H1 (cell line): ENCODE measurements at places on chromosomes 13 and 19. TPM values are rescaled to one million over a fixed set of nuclear protein-coding genes. Genes with fewer than 3 reads are reported as not detected.

MYO16 gene
- 0.02 TPM in 2 replicates for polyA plus RNA-seq

KLK2 gene
- 0.20 and 0.36 TPM in 2 replicates for polyA plus RNA-seq

OR10H5 gene
- polyA plus RNA-seq = not detected in 2 replicates

COMMD6 gene
- 36.2 and 53.2 TPM in 2 replicates for polyA plus RNA-seq

ZNF829 gene
- polyA plus RNA-seq = 0.97 and 1.3 TPM in 2 replicates

ADM5 gene
- polyA plus RNA-seq = 2.5 and 5.4 TPM in 2 replicates

CACNG6 gene
- 1.6 and 2.9 TPM in 2 replicates for polyA plus RNA-seq

CNN1 gene
- polyA plus RNA-seq = 50.8 and 62.8 TPM in 2 replicates

B9D2 gene
- polyA plus RNA-seq = 6.3 and 9.0 TPM in 2 replicates

PNMA8C gene
- polyA plus RNA-seq = 0.46 and 0.53 TPM in 2 replicates

FBXO27 gene
- polyA plus RNA-seq = 10.9 and 16.8 TPM in 2 replicates

ZNF667 gene
- 3.1 and 4.4 TPM in 2 replicates for polyA plus RNA-seq

CGB8 gene
- 0.09 and 0.22 TPM in 2 replicates for polyA plus RNA-seq

THSD8 gene
- 3.4 and 8.2 TPM in 2 replicates for polyA plus RNA-seq

DNA sequence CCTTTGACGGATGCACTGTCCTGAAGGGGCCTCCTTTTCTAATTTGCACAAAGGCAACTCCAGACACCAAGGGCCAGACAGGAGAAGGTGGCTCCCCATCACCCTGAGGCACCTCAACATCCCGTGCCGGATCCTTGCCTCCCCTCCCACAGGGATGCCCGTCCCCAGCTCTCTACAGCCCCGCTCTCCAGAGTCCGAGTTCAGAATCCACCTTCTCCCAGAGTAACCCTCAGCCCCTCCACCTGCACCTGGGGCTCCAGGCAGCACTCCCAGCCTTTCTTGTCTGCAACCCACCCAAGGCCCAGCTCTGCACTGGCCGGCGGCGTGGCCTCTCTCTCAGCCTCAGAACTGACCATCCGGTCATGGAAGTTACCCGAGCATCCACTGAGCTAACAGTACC, 4.8 kb downstream of the NDUFB7 start:
- no peak overlapping the region for H3K4me3 ChIP-seq
- H3K4me1 ChIP-seq = peaks cover 24% of the 10 kb centered on the region
- no peak for DNase-seq
- H3K36me3 ChIP-seq = no peaks in the 10 kb centered on the region

- no peaks in the 10 kb centered on the region for H3K27me3 ChIP-seq
- no peak overlapping the region for H3K27ac ChIP-seq
- no peaks in the 10 kb centered on the region for H3K36me3 ChIP-seq
- H3K4me1 ChIP-seq = no peaks in the 10 kb centered on the region
- H3K4me3 ChIP-seq = no peak overlapping the region
These were observed 453.3 kb downstream of the DIAPH3 start for GRCh38 chr13:59710416-59710815.

DNA sequence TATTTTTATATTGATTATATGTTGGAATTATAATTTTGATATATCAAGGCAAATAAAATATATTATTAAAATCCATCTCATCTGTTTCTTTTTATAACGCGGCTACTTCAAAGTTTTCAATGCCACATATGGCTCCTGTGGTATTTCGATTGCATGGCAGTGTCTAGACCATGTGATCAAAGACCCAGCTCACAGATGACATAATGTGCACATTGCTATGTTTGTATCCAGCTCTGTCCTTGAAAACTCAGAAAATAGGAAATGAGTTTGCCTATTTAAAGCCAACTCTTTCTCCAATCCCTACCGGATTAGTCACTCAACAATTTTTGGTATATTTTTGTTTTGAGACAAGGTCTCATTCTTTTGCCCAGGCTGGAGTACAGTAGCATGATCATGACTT, 26.2 kb downstream of the TMTC4 start:
- no peaks in the 10 kb centered on the region; the same call in 1 of the 2 replicates for H3K4me1 ChIP-seq
- no peak overlapping the region for H3K4me3 ChIP-seq
- H3K36me3 ChIP-seq = 0 out of 2 replicates have a peak, but pooled peaks cover 6% of the 10 kb centered on the region

DNA sequence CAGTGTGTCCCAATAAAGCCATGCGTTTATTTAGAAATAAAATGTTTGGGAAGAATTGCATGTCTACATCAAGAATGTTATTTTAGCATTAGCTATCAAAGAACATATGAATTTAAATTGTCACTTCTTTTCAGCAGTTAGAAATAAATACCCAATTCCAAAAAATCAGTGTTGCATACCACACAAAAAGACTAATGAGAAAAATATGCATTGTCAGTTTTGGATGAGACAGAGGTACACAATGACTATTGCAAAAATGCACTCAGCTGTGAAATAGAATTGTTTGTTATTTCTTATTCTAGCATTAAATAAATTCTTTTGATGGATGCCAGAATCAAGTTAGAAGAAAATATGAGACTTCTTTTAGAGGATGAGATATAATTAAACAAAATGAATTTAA, 833.9 kb downstream of the SLITRK1 start:
- no peaks in the 10 kb centered on the region for H3K4me1 ChIP-seq
- no peak for DNase-seq
- H3K27me3 ChIP-seq = no peaks in the 10 kb centered on the region
- H3K27ac ChIP-seq = no peak overlapping the region
- no peak overlapping the region for H3K4me3 ChIP-seq

- no peaks in the 10 kb centered on the region for H3K27me3 ChIP-seq
- H3K4me3 ChIP-seq = no peak overlapping the region
- H3K4me1 ChIP-seq = no peaks in the 10 kb centered on the region; the same call in 1 of the 2 replicates
- DNase-seq = no peak
These were observed 77.4 kb upstream of the PCDH8 start for GRCh38 chr13:52925775-52926285.

- H3K36me3 ChIP-seq = no peaks in the 10 kb centered on the region
- H3K27me3 ChIP-seq = no peaks in the 10 kb centered on the region
- H3K4me3 ChIP-seq = no peak overlapping the region
- H3K4me1 ChIP-seq = peaks cover 3% of the 10 kb centered on the region; the same call in 1 of the 2 replicates
- H3K27ac ChIP-seq = no peak overlapping the region
These were observed 528.7 kb upstream of the KLF12 start for GRCh38 chr13:74662905-74663304.

- no peaks in the 10 kb centered on the region for H3K27me3 ChIP-seq
- DNase-seq = no peak
- H3K36me3 ChIP-seq = no peaks in the 10 kb centered on the region
- no peak overlapping the region for H3K27ac ChIP-seq
- H3K4me3 ChIP-seq = no peak overlapping the region
These were observed 107.3 kb downstream of the GADD45B start for GRCh38 chr19:2582984-2583956.

DNA sequence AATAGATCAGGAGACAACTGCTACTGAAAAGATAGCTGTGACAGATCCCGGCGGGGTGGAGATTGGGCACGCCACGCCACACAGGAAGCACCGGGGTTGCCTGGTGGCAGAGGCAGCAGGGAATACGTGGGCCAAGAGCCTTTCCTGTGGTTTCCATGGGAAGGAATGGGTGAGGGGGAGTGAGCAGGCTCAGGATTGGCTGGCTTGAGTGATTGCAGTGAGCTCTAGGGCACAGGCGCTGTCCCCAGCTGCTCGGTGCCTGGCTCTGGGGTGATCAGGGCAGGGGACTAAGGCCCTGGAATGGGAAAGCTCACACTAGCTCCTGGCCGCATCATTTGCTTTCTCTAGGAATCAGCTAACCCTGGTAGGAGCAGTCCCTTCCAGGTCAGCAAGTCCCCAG, 166.1 kb downstream of the USP12 start:
- H3K27ac ChIP-seq = no peak overlapping the region
- no peaks in the 10 kb centered on the region for H3K36me3 ChIP-seq
- peaks cover 10% of the 10 kb centered on the region; the same call in 1 of the 2 replicates for H3K27me3 ChIP-seq
- H3K4me3 ChIP-seq = no peak overlapping the region

GRCh38 chr19:979318-979741, 4.8 kb upstream of the WDR18 start:
- DNase-seq = no peak
- no peaks in the 10 kb centered on the region for H3K27me3 ChIP-seq
- no peak overlapping the region; the same call in 1 of the 2 replicates for H3K27ac ChIP-seq
- H3K4me1 ChIP-seq = peaks cover 13% of the 10 kb centered on the region; the same call in 1 of the 2 replicates
- H3K36me3 ChIP-seq = no peaks in the 10 kb centered on the region; the same call in 1 of the 2 replicates
- no peak overlapping the region for H3K4me3 ChIP-seq

DNA sequence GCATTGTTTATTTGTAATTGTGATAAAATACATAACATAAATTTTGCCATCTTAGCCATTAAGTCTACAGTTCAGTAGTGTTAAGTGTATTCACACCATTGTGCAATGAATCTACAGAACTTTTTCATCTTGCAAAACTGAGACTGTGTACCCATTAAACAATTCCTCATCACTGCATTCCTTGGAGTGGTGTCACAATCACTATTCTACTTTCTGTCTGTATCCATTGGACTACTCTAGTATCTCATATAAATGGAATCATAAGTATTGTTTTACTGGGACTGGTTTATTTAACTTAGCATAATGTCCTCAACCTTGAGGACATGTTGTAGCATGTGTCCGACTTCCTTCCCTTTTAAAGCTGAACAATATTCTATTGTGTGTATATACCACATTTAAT, 36.8 kb downstream of the UFM1 start:
- no peaks in the 10 kb centered on the region for H3K36me3 ChIP-seq
- DNase-seq = no peak
- no peak overlapping the region for H3K27ac ChIP-seq
- no peaks in the 10 kb centered on the region for H3K4me1 ChIP-seq

DNA sequence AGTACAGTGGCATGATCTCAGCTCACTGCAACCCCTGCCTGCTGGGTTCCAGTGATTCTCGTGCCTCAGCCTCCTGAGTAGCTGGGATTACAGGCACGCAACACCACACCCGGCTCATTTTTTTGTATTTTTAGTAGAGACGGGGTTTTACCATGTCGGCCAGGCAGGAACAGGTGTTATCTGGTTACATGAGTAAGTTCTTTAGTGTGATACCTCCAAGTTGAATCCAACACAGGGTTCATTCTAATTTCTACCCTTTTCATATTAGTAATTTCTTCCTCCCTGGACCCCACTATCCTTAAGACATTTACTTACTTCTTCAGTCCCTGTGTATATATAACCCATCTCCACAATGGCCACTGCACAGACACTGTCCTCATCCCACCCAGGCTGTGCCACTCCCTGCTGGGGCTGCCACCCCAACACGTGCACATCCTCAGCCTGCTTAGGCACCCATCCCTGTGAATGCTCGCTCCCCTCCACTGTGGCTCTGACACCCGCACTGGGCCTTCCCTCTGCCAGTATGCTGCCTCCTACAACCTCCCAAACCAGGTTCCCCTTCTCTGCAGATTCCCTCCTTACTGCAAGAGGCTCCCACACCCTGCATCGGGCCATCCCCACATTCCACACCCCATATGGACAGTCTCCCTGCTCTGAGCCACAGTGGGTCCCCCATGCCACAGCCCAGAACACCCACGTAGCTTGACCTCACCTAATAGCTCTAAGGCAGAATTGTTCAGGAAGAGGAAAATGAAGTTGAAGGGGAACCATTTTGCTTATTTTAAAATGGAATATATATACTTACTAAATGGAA, 147.1 kb downstream of the TBC1D4 start:
- H3K4me3 ChIP-seq = no peak overlapping the region
- DNase-seq = no peak
- H3K27ac ChIP-seq = no peak overlapping the region
- no peaks in the 10 kb centered on the region for H3K4me1 ChIP-seq
- peaks cover 7% of the 10 kb centered on the region; the same call in 1 of the 2 replicates for H3K36me3 ChIP-seq

- H3K4me1 ChIP-seq = no peaks in the 10 kb centered on the region
- H3K27me3 ChIP-seq = no peaks in the 10 kb centered on the region
- no peaks in the 10 kb centered on the region for H3K36me3 ChIP-seq
- no peak for DNase-seq
- no peak overlapping the region for H3K27ac ChIP-seq
These were observed 141.0 kb downstream of the RFC3 start for GRCh38 chr13:33958964-33959363.

DNA sequence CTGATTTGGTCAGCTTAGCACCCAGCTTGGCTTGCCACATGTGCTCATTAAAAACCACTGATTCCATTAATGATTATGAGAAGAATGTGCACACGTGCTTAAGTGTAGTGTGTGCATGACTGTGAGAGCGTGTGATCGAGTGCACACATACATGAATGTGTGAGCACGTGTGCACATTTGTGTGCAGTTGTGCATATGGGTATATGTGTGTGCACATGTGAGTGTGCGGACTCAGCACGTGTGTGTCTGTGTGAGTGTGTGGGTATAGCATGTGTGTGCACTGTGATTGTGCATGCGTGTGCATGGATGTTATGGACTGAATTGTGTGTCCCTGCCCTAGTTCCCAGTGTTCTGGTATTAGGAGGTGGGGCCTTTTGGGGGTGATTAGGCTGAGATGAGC, 202.1 kb upstream of the ZNF536 start:
- no peak for DNase-seq
- no peaks in the 10 kb centered on the region for H3K4me1 ChIP-seq
- H3K27me3 ChIP-seq = no peaks in the 10 kb centered on the region
- H3K4me3 ChIP-seq = no peak overlapping the region
- H3K27ac ChIP-seq = no peak overlapping the region

DNA sequence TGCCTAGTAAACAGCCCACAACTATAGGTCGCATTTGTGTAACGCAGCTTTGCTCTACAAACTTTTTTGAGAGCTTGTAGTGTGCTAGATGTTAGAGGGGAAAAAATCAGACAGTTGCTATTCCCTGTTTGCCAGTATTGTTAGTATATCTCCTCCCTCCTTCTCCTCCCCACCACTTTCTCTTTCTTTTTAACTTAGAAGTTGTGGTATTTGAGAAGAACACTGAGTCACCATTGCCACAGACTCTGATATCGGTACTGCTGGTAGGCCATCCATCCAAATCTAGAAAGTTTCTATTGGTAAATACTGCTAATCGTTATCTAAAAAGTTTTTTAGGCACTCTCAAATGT, 666 bp downstream of the POMP start:
- no peaks in the 10 kb centered on the region for H3K27me3 ChIP-seq
- H3K27ac ChIP-seq = no peak overlapping the region
- peaks cover 21% of the 10 kb centered on the region for H3K36me3 ChIP-seq
- peaks cover 6% of the 10 kb centered on the region for H3K4me1 ChIP-seq

DNA sequence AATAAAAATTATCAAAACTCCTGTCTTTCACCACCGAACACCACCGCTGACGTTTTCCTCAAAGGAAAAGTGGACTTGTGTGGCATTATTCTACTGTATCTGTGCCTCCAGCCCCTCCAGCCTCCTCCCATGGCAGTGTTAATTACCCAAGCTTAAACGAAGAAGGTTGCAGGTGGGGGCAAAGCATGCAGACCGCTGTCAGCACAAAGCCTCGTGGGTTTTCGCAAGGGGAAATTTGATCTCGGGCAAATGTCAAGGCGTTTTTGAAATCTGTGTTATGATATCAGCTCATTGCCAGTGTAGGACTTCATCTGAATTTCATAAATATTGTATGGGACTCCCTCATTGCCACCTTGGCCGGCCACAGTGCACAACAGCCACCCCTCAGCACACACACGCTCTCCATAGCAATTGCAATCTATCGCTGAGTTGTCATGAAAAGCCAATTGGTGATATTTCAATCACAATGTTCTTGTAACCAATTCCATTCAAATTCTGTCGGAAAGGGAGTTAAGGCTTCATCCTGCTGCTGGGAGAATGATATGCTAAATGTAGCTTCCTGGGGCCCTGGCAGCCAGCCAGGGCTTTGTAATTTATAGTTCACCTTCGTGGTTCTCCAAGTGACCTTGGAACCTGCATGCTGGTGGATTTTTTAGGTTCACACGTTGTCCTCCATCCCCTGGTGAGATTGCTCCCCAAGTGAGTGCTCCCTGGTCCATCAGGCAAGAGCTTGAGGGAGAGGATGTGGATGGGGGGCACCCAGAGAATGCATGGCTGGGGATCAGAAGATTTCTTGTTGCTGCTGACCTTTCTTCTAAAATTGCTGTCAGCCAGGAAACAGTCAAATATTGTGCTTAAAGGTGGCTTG, 16.6 kb downstream of the CHST8 start:
- peaks cover 10% of the 10 kb centered on the region for H3K4me1 ChIP-seq
- no peak for DNase-seq
- H3K27ac ChIP-seq = no peak overlapping the region
